Fibroblast of skin of right quadriceps (primary cell): ENCODE measurements at places on chromosomes 16 and 17.

DNA sequence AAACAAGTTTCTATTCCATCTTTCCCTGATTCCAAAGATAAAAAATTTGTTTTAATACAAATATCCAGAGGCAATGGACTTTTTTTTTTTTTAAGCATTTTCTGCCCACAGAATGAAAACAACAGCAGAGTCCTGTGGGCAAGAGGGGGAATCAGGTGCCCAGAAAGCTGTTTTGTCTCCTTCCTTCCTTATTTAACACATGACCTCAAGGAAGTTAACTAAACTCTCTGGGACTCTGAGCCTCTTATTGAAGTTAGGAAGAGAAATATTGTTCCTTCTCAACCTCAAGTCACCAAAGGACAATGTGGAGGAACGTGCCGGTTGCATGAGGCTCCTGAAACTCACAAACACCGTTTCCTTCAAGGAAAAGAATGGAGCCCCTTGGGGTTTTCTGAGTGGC lies 34.9 kb downstream of the LITAF start:
- no peak for DNase-seq

DNA sequence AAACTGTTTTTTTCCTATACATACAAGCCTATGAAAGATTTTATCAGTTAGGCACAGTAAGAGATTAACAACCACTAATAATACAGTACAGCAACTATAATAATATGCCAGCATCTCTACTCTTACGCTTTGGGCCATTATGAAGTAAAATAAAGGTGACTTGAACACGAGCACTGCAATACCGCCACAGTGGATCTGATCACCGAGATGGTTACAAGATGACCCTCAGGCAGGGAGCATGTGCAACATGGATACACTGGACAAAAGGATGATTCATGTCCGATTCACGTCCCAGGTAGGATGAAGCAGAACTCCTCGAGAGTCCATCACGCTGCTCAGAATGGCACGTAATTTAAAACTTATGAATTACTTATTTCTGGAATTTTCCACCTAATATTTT lies 10.5 kb downstream of the PELP1 start:
- DNase-seq, result no peak

DNA sequence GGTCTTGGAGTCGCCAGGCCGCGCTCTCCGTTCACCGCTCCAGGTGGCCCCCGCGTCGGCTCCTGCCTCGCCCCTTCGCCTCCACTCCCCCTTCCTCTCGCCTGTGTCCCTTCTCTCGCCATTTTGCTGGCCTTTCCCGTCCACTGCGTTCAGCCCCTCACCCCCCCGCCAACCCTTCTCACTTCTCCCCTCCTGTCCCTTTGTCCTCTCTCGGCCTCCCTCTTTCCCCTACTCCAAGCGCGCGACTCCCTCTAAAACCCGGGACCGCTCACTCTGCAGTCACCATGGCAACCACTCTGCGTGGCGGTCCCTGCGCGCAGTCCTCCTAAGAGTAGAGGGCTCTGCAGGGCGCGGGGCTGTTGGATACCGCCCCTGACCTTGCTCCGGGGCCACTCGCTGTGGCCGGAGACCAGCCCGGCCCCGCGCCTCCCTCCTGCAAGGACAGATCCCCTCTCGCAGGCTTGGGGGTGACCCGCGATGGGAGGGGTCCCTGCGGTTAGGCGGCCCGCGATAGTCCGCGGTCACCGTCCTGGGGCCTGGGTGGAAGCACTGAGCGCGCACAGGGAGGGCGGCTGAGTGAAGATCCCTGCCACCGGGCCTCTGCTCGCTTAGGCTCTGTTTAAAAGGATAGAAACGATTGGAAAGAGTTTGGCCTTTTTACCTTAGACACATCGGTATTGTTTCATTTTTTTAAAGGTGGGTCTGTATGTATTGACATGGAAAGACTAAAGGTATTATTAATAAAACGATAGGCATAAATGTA lies 454 bp downstream of the CCDC40 start:
- DNase-seq, result peak; percentile 34

GRCh38 chr16:29852654-29853053 lies 10.4 kb downstream of the CDIPT start:
- DNase-seq, result peak; percentile 75

DNA sequence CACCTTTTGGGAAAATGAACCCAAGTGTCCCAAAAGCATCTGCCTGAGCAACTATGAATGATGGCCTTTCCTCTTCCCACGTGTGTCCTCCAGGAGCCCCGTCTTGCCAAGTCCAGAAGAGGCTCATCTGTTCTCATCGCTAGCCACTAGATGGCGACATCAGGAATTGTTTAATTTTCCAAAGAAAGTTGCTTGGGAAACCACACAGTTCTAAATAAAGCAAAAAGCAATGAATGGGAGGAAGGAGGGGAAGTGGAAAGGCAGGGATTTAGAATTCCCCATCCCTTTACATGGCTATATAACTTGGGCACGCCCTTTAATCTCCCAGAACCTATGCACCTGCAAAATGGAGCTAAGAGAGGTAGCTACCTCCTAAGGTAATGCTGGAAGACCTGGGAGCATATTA lies 9.0 kb upstream of the CDH5 start:
- DNase-seq, result peak; percentile 79

GRCh38 chr17:17706140-17707060 lies 25.1 kb downstream of the RAI1 start:
- peak; percentile 49 for DNase-seq

- DNase-seq, result no peak
Observed at GRCh38 chr17:73940511-73940910, 263.0 kb upstream of the RPL38 start.
